ENCODE measurements at places on chromosomes 11 and 22.
A peak's percentile ranks its signal among the peaks of the same experiment; 100 is the strongest.

DNA sequence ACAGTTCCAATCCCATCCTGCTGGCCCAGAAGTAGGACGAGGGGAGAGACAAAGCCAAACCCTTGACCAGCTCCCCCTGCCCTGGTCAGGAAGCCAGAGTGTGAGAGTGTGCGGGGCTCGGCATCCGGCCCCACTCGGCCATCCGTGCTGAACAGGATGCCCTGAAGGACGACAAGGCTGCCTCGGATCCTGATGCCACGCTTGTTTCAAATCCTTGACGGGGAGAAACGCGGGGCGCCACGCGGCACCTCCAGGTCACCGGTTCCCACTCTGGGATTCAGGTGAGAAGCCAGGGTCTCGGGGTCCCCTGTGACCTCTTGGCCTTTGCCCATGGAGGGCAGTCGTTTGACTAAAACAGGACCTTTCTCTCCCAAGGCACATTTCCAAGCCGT lies 167.8 kb downstream of the BRD1 start:
- DNase-seq, result no peak

- no peak for DNase-seq
These were observed 269.0 kb downstream of the ST3GAL4 start for GRCh38 chr11:126624506-126624905.

DNA sequence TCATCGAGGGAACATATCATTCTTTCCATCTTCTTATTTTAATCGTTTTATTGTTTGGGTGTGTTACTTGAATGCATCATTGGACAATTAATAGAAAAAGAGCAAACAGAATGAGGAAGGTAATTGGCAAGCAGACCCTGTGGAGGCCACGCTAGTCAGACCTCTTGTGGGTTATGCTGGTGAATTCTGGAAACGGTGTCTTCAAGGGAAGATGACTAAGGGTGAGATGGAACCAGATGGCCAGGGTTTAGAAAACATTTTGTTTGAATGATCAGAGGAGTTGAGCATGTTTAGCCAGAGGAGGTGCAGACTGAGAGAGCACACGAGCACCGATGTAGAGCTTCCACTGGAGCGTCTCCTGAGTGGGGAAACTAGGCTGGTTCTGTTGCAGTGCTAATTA lies 8.5 kb downstream of the ST14 start:
- DNase-seq, result no peak

- DNase-seq, result peak; percentile 57
These were observed 1.7 kb downstream of the SBF1 start for GRCh38 chr22:50473088-50473487.

GRCh38 chr22:30866811-30867271 lies 101.7 kb downstream of the MORC2 start:
- peak; percentile 16 for DNase-seq

- no peak for DNase-seq
These were observed 184.9 kb downstream of the SBF2 start for GRCh38 chr11:10108915-10109680.

GRCh38 chr11:125441648-125442410 lies 54.2 kb downstream of the FEZ1 start:
- no peak for DNase-seq

DNA sequence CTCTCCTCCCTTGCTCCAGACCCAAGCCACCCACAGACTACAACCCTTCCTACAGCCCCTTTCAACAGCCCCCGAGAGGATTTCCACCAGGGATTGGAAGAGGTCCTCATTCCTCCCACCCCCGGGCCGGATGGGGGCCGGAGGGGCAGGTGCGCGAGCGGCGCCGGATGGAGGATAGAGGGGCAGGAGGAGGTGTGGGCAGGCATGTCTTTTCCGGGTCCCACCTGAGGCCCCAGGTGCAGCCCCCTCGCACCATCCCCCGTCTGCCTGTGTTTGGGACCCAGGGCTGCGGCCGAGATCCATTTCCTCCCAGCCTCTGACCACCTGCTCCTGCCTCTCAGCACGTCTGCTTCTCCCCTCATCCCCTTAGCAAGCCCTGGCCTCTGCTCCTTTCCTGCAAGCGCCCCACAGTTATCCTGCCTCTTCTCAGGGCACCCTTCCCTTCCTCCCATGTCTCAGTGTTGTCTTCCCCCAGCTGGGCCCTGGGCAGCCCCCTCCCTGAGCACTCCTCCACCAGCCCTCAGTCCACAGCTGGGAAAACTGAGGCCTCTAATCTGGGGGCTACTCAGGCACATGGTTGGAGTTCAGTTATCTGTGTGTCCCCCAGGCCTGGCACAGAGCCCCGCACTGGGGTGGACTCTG lies 19.3 kb upstream of the CBX7 start:
- no peak for DNase-seq

DNA sequence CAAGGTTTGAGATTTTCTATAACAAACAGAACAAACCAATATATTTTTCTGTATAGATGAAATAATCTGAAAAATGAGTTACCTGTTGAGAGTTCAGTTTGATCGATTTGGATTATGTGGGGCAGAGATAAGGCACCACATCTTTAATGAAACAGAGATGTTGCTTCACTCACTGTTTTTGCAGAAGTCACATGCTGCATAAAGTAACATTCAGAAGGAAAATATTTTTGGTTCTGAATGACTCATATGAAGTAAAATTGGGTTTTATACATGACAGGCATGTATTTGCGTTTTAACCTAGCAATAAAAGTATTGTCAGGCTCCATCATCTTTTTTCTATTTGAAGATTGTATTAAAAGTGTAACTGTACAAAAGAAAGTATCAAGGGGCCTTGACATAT lies 77.8 kb downstream of the BBOX1 start:
- no peak for DNase-seq

DNA sequence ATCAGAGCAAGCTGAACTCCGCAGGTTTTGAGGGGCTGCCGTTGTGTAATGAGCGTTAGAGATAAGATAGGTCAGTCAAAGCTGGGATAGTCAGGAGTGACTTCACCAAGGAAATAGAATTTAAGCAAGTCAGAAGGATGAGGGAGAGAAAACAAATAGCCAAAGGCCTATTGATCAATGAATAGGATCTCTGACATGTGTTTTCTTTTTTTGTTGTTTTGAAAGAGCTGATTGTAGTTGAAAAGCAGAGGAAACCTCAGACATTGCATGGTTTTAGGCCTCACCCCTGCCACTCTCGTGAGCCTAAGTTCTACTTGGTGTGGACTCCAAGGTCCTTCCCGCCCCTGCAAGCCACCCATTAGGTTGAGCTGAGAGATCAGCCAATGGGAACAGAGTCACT lies 3.2 kb downstream of the EIF3L start:
- no peak for DNase-seq

DNA sequence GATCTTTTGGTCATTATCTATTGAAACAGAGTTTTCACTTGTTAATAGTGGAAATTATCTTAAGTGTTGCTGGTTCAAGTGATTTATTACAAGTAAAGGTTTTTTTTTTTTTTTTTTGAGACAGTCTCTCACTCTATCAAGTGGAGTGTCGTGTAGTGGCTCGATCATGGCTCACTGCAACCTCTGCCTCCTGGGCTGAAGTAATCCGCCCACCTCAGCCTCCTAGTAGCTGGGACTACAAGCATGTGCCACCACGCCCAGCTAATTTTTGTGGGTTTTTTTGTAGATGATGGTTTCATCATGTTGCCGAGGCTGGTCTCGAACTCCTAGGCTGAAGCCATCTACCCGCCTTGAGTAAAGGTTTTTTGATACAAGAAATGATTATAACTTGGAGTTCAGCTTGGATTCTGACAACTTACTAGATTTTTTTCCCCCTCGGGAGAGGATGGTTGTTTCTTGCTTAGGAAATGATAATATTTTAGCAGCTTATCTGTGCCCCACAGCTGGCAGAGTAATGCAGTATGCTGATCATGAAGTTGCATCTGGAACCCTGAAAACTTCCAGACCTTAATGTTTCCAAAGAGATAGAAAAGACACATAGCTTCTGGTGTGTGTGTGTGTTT lies 68.9 kb downstream of the MTMR3 start:
- no peak for DNase-seq

DNA sequence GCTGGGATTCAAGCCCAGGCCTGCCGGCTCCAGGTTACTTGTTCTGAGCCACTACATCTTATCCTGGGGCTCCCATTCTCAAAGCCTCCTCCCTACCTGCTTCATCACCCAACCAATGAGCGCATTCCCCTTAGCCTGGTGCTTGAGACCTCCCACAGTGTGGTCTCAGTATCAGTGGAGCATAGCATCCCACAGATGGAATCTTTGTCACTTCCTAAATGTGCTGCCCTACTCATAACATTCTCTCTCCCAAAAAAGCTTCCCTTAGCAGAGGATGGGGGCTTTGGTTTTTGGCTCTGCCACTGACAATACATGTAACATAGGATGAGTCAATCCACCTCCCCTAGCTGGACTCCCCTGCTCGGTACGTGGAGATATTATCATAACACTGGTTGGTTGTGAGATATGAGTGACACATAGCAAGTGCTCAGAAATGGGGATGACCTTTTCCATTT lies 28.8 kb downstream of the TEAD1 start:
- DNase-seq, result no peak

GRCh38 chr11:62137881-62138629 lies 14.2 kb downstream of the INCENP start:
- no peak for DNase-seq

GRCh38 chr11:10601837-10602236 lies 33.4 kb upstream of the LYVE1 start:
- DNase-seq, result no peak

DNA sequence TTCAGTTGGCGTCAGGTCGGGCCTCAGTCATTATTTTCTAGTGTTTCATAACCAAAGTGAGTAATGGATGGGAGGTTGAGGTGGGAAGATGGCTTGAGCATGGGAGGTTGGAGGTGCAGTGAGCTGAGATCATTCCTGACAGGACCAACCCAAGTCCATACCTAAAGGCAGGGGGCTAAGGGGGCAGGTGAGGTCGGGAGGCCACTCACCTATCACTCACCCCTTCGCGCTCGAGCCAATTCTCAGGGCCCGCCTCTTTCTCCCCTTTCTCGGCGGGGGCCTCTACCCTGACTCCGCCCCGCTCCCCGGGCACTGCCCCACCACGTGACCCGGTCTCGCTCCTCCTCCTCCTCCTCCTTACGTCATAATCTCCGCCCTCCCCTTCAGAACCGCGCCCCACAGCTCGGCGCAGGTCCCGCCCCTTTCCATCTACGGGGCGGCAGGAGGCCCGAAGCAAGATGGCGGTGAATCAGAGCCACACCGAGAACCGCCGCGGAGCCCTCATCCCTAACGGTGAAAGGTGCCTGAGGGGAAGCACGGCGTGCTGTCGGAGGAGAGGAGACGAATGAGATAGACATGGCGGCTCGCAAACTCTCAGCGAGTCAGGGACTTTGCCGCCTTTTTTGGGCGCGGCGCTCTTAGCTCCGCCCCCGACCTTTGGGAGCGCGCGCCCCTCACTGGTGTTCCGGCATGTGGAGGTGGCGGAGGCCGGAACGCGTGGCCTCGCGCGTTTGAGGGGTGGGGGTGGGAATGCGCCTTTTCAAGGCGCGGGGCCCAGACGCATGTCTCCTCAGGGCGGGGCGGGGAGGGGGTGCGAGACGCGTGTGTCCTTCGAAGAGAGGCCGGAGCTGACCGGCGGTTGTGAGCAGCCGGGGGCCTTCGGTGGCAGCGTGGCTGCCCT lies at the start of gene WBP2NL:
Gene WBP2NL, plus strand, starts transcription at position 428 of the 901 bp plus-strand sequence. Its CDS starts 31 bp downstream, at position 459.
- no peak for DNase-seq

DNA sequence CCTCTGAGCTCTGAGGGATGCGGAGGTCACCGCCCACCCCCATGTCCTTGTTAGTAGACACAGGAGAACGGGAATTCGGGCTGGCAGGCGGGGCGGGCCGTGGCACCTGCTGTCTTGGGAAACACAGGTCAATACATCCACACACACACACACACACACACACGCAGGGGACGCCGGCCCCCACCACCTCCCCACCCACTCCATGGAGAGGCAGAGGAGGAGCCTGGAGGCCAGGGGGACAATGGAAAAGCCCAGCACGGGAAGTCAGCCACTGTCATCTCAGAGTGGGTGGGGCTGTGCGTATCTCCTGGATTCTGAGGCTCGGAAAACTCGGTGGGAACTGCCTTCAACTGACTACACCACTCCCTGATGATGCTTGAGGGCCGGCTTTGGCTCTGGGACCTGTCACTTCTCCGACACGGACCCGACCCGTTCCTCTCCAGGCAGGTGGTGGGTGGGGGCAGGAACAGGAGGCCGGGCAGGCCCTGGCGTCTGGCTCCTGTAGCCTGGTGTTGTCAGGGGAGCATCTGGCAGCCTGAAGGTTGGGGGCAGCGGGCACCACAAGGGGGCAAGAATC lies 18.5 kb upstream of the TMEM184B start:
- no peak for DNase-seq

DNA sequence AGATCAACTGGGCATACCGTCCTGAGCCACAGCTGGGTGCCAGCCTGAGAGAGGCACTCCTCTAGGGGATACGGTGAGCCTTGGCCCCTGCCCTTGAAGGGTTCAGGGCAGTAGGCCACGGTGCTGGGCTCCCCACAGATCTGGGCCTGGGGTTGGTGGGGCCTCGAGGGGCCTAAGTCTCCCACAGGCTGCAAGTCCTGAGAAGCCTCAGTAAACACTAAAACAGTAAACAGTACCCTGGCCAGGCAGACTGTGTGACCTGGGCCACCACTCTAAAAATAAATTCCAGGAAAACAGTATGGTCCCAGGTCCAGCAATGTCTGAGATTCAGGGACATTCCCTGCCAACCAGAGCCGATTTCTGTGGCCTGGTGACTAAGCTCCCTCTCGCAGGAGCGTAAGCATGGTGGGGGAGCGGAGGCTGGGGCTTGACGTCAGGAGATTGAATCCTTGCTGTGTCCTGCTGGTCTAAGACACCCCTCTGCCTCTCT lies 2.3 kb upstream of the RHOD start:
- no peak for DNase-seq

GRCh38 chr22:35838855-35839576 lies 121.3 kb downstream of the APOL5 start:
- peak; percentile 51 for DNase-seq

- DNase-seq, result no peak
These were observed 642 bp upstream of the SIK2 start for GRCh38 chr11:111601636-111601978.

DNA sequence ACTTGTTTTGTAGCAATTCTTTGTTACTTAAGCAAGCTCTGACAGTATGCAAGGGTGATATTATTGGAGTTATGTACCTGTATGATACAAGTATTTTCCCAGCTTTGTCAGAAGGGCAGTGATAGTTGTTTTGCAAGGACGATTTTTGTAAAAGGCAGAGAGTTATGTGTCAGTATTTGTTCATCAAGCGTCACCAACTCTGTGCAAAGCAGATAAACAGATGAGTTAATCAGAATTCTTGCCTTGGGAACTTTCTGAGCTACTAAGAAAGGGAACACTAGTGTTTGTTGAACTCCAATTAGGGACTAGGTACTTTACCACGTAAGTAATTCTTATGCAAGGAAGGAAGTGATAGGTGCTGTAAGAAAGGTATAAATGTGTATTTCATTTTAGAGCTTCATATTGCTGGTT lies 1.4 kb downstream of the USP47 start:
- no peak for DNase-seq

DNA sequence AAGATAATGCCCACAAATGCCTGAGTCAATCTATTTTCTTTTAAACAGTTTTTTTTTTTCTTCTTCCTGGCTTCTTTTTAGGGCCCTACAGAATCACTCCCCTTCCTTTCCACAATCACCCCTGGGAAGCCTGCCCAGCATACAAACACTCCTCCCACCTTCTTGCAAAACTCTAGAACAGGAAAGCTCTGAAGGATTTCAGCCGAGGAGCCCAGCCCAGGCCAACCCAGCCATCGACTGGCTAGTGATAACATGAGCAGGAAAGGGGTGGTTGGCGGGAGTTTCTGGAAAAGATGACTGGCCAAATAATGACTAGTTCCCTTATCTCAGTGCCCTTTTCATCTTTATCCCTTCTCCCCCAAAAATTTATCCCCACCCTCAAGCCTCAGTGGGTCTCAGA lies 68.2 kb downstream of the USP35 start:
- no peak for DNase-seq

GRCh38 chr11:38948392-38948791 lies 2350.4 kb upstream of the RAG2 start:
- no peak for DNase-seq

Measured in NCI-H82 (cell line).